ENCODE measurements at places on chromosomes 1 and 21.

GRCh38 chr21:30620080-30620479 lies 347 bp upstream of the KRTAP20-4 start:
- DNase-seq, result no peak

DNA sequence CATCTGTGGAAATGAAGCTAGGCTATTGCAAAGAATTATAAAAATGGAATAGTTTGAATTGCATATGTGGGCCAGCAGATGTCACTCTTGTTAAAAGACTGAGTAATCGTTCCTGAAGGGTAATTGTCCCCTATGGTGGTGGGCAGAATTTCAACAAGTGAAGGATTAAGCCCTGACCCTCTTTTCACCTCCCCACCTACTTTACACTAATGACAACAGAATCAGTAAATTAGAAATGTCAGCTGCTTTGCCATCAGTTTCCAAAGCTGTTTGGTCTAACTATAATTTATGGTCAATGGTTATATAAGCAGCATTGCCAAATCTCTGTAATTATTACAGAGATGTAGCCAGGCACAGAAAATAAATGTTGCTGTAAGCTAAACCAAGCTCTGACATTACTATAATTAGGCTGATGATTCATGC lies 898.6 kb downstream of the AMY1C start:
- DNase-seq, result no peak

DNA sequence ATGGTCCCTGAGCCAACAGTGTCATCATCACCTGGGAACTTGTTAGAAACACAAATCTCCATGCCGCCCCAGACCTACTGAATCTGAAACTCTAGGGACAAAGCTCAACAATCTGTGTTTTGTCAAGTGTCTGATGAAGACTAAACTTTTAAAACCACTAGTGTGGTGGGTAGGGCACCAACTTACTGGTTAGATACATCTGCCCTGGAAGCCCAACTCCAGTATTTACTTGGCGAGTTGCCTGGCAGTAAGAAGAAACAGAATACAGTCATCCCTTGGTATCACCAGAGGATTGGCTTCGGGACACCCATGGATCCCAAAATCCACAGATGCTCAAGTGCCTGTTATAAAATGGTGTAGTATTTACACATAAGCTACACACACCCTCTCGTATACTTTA lies 367.9 kb upstream of the DUSP10 start:
- no peak for DNase-seq

DNA sequence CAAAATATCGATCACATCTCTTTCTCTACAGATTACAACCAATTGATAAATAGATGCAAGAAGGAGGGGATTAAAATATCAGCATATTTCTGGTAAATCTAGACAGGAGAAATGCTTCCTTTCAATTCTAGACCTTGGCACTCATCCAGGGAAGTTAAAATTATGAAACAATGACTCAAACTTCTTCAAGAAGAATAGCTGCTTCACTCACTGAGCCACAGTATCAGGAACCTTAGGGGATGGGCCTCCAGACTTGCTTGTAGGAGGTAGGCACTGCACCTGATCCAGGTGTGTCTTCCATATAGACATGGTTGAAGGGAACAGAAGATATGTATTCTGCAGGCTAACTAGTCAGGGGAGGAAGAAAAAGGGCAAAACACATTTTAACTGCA lies 9.8 kb downstream of the SLAMF7 start:
- no peak for DNase-seq

DNA sequence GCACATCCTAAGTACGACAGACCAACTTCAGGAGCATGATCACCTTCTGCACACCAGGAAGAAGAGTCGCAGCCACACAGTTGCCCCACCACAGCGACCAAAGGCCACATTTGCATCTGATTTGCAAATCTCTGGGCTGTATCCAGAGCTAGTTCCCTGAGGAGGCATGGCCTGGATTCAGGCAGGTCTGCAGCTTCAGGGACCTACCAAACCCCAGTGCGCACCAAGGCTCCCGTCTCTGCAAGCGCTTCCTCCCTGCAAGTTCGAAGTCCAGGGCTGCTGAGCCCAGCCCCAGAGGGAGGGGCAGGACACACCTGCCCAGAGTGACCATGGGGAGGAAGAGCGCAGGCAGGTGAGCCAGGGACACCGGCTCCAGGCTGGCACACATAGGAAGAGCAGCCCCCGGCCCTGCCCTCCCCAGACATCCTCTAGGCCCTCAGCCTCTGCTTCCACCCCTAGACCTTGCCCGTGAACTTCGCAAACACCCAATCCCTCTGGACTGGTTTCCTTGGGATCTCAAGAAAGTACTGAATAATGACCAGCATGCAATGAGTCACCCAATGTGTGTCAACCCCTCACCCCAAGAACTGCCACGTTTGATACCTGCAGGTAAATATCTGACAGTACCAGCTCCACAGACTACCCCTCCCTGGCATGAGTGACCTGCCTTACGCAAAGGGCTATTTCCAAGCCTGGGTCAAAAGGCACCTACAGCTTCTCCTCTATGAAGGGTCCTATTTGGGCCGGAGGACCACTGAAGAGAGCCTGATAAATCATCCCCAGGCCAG lies 36.8 kb downstream of the CASZ1 start:
- DNase-seq, result no peak

GRCh38 chr1:219027146-219027673 lies 146.5 kb upstream of the LYPLAL1 start:
- no peak for DNase-seq

GRCh38 chr21:42937960-42938605 lies 12.7 kb upstream of the ERVH48-1 start:
- no peak for DNase-seq

DNA sequence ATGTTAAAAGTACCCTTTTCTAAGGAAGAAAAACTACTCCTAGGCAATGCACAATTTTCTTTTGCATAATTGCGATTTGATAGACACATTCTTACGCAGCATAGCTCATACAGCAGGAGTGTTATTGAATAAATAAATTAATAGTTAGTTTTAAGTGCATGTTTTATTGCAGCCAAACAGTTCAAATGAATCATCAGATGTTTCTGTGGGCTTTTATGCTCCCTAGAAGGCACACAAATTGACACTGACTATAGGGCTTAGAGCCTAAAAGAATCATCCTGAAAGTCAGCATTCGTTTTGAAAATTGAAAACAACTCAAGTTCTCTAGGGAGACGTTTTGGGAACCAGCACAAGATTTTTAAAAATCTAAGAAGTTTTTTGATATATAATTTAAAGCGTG lies 411.9 kb downstream of the HLX start:
- DNase-seq, result no peak

DNA sequence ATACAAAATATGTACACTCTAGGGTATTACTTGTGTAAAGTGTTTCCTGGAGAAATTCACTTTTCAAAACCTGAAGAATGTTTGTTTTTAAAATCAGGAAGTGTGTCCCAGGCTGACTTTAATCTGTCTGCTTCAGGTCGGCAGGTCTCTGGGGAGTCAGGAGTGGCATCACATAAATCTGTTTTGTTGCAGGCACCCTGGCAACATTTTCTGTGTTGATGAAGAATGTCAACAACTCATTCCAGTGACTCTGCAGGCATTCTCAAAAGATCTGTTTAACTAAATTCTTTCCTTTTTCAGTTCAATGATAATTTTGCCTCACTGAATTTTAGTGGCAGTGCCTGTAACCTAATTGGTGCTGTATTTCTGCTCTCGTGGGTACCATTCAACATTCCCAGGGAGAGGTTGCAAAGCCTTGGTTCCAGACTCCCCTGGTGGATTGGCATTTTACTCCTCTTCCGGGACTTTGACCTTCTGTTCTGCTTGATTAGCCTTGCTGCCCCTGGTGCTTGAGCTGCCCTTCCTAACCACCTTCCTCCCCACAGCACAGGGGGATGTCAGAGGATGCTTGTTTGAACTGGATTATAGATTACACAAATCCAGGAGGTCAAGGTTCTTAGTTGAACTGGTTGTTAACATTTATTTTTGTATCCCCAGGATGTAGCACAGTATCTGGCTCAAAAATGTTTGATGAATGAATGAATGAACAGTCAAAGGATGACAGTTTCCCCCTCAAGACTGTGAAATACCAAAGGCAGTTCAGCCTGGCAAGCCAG lies 55.4 kb upstream of the LPGAT1 start:
- DNase-seq, result no peak

DNA sequence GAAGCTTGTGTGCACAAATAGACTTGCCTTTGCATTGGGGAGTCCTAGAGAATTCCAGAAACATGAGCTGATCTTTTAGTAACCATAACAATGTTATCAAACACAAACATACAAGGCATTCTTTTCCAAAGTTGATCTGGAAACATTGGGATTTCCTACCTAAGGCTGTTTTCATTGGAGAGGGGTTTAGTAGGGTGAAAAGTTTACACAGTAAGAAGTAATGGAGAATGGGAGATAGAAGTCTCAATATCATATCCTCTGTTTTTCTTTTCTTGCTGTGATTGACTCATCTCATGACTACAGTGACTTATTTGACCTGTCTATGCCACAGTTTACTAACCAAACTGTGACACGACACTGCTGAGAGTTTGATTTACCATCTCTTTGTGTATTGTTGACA lies 65.6 kb upstream of the PLA2G4A start:
- no peak for DNase-seq

GRCh38 chr1:246775531-246776385 lies 51.5 kb downstream of the SCCPDH start:
- no peak for DNase-seq

DNA sequence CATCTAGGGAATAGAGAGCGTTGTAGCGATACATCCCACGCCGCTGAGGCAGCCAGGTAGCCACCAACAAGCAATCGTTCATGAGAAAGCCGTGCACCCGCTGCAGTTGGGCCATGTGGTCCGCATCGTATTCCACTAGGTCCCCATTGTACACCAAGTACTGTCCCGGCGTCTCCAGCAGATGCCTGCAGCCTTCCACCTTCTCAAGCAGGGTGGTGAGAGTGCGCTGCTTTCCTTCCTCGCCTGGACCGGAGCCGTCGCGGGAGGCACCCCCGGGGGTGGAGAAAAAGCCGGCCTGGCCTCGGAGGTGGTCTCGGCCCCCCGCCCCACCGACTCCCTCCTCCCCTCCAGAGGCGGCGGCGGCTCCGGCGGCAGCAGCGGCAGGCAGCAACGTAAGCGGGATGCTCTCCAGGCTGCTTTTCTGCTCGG lies 595 bp downstream of the EXOC8 start:
- no peak for DNase-seq

DNA sequence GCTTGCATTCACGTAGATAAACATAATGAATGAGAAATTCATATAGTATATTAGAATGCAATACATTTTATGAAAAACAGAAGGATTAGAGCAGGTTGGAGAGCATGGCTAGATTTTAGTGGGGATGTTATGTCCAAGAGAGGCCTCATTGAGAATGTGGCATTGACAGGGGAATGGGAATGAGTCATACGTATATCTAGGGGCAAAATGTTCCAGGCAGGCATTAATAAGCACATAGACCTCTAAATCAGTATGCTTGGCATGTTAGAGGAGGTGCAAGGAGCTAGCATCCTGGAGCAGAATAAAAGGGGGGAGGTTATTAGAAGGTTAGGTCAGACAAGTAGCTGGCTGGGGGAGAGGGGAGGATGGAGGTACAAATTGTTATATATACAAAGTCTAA lies 93.0 kb downstream of the USH2A start:
- DNase-seq, result no peak

DNA sequence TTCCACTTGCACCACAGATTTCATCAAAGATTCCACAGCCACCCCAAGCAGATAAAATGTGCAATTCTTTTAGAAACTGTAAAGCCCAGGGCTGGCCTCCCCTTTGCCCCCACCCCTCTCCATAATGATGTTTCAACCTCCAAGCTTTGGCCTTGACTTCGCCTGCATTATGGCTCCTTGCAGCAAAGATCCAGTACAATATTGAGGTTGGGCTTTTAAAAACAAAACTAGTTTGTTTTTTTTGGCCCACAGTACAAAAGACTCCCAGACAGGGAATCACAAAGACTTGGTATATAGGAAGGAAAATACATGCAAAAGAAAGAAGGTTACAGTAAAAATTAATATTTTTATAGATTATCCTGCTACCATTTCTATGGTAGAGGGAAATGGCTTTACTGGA lies 356.5 kb upstream of the PTBP2 start:
- no peak for DNase-seq

DNA sequence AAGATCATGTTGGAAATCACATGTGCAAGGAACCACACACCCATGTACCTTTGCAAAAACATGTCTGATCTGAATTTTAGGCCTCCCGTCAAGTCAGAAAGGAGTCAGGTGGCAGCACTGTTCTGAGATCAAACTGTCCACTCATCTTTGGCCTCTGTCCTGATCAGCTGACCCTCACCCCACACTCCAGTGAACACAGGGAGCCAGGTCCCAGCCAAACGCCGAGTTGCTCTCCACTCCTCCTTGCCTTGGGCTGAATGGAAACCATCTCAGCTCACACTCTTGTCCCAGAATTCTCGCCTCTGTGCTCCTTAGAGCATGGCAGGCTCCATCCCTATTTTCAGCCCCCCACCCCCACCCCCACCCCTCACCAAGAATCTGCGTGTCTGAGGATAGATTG lies 4.6 kb upstream of the RNF186 start:
- DNase-seq, result no peak

- DNase-seq, result no peak
Observed at GRCh38 chr1:51926171-51926812, 47.8 kb upstream of the NRDC start.

DNA sequence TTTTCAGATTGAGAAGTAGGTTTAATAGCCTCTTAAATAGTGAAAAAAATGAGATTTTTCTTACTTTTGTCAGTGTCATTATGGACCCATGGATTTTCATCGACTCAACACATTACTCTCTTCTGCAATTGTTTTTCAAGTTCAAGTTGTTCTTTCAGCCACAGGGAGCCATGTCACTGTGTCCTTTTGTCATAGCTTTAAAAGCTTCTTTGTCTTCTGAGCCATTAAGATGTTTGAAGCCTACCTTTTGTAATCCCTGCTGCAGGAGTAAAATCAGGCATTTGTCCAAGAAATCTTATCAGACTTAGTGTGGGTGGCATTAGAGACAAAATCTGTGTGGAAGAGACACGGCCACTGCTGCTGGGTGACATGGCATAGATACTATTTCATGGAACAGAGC lies 92.8 kb upstream of the ZP4 start:
- no peak for DNase-seq

- no peak for DNase-seq
Observed at GRCh38 chr21:22561946-22562345, 1563.7 kb downstream of the NCAM2 start.

GRCh38 chr21:34996304-34997101 lies 52.6 kb downstream of the RUNX1 start:
- DNase-seq, result no peak

GRCh38 chr1:160539990-160540858 lies 17.2 kb upstream of the SLAMF6 start:
- no peak for DNase-seq

DNA sequence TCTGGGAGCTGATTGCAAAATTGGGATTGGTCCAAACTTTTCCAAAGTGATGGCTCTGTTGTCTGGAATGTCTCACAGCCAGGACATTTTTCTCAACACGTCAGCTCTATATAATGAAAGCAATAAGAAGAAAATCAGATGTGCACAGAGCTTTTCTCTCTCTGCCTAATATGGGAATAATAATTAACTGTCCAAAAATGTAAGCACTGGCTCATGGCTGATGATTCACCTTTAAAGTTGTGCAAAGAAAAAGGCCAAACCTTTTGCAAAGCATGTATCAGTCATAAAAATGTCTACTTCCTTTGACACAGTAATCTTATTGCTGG lies 30.4 kb downstream of the ZNF281 start:
- no peak for DNase-seq
